NCI-H146 (cell line): ENCODE measurements at places on chromosomes 3 and 15.

- no peak for DNase-seq
These were observed 133.6 kb downstream of the PLD1 start for GRCh38 chr3:171676601-171677175.

DNA sequence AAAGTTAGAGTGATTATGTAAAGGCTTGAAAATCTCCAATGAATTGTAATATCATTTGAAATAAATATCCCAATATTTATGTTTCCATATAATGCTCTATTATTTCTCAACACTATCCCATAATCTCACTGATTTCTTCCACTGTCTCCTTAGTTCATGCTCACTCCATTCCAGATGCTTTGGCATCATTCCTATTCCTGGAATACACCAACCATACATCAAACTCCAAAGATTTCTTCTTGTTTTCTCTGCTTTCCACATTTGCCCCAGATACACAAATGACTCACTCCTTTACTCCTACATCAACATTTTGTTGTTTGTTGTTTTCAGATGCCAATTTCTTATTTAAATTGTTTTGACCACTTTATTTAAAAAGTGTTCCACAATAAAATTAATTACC, 1390.8 kb downstream of the ZPLD1 start:
- DNase-seq = no peak

DNA sequence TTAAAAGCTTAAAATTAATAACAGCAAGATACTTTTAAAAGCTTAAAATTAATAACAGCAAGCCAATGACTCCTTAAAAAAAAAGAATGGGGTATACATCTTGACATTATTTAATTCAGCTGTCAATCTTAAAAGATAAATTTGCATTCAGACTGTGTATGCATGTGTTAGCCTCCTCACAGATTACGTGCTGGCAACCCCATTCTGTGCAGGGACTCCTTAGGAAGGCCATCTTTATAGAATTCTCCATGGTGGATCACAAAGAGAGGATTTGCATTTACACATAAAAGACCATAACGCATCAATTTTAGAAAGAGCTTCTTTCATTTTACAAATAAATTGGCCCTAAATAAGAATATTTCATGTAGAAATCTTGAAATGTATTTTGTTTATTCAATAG, 87.2 kb downstream of the B3GALNT1 start:
- DNase-seq = no peak

GRCh38 chr3:37944391-37944842, 46.2 kb upstream of the VILL start:
- DNase-seq = no peak

DNA sequence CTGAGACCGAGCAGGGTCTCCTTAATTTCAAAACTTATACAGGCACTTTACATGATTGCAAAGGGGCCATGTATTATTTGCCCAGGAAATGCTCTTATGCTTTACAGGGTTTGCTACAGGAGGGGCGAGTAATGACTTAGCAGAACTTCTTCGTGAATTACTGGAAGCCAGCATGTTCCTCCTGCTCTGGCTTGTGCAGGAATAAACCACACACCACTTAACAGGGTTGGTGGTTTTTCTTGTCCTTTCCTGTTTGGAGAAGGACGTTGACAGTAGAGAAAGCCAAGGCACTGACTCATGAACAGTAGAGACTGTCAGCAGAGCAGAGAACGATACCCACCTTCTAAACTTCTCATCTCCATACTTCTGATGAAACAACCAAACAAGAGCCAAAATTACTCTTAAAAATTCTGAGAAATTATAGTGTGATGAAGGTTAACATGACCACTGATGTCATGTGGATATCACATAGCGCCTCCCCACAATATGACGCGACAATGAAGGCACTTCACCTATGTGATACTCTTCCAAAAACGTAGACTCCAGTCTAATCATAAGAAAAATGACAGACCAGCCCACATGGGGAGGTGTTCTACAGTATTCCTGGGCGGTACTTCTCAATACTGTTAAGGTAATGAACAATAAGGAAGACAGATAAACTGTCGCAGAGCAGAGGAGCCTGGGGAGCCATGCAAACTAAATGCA, 24.7 kb upstream of the MCTP2 start:
- DNase-seq = no peak

- DNase-seq = no peak
These were observed 18.4 kb upstream of the ZBTB47 start for GRCh38 chr3:42635111-42635510.

DNA sequence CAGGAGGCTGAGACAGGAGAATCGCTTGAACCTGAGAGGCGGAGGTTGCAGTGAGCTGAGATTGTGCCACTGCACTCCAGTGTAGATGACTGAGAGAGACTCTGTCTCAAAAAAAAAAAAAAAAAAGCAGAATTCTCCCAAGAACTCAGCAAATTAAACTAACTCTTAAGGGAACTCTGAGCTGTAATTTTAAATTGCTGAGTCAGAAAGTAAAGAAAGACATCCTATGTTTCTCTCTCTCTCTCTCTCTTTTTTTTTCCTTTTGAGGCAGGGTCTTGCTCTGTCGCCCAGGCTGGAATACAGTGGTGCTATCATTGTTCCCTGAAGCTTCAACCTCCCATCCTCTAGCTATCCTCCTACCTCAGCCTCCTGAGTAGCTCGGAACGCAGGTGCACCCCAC, 20.0 kb upstream of the PHC3 start:
- no peak for DNase-seq

GRCh38 chr3:126578702-126579101, 20.0 kb upstream of the C3orf22 start:
- DNase-seq = no peak

GRCh38 chr3:143928541-143929255, 42.9 kb upstream of the DIPK2A start:
- no peak for DNase-seq

DNA sequence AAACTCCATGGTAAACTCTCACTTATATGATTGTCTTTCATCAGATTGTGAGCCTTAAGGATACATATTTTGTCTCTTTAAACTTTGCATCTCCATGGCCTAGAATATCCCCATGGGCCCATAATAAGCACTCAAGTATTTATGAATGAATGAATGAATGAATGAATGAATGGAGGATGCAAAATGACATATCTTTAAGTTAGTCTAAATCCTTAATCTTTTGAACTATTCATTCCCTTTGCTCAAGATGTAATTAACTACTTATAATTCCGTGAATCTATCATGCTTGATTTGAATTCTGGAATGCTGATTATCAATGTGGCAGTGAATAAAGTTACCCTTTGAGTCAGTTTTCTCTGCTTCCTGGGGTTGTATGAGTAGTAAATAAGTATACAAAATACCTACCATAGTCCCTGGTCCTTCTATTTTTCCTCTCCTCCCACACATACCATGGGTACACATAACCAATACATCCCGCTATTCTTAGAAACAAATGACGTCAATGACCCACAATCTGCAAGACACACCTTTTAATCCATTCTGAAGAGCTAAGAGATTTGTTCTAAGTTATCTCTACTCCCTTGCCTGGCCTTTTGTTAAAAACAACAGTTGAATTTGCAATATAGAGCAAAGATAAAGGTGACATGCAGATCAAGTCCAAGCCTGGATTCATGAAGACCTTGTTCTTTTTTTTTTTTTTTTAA, 94.5 kb downstream of the FBN1 start:
- DNase-seq = no peak

- no peak for DNase-seq
These were observed 63.2 kb upstream of the BCL6 start for GRCh38 chr3:187808527-187808895.

DNA sequence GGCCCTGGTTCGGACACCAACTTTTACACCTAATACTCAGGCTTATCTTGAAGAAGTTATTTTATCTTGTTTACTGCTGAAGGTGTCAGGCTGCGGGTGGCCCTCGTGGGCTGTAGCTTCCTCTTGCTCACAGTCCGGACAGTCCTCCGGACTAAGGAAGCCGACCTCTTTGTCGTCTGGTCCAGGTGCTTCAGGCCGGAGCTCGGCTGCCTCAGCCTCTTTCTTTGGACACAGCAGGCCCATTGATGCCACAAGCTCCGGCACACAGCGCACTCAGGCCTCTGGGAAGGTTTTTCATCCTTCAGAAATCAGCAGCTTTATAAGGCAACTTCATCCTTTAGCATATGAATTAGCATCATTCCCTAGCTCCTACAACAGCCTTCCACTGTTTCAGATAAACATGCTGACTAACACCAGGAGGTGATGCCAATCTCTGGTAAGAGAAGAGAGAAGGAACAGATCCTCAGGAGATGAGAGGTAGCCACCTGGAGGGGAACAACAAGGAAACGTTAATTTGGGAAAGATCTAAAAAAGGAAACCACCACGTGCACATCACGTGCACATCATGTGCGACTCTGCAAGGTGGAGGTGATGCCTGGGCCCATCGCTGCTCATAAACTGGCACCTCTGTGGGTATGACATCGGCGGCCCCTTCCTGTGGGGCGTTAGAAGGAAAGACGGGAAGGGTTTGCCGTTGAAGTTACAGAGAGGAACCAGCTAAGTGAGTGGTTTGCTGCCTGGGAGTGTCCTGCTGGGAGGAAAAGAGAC, 4.4 kb upstream of the CHAC1 start:
- no peak for DNase-seq

- no peak for DNase-seq
These were observed 19.1 kb downstream of the KLHL6 start for GRCh38 chr3:183536238-183536880.

GRCh38 chr15:31925541-31925940, 104.8 kb upstream of the CHRNA7 start:
- no peak for DNase-seq

DNA sequence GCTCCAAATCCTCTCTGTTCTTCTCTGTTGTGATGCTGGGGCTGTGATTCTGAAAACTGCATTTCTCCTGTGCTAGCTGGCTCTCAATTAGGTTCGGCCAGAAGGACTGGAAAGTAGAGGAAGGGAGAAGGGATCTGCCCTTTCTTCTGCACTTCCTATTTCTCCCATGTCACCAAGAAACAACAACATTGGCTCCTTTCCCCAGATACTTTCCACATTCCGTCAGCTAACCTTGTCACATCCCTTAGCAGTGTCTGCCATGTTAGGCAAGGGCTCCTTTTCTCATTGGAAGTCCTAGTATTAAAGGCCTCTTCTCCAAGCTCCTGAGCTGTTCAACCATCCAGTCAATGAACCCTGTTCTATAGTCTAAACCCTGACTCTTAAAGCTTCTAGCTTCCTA, 171.1 kb downstream of the ZNF621 start:
- DNase-seq = no peak

- no peak for DNase-seq
These were observed 51.9 kb downstream of the WWTR1 start for GRCh38 chr3:149605902-149606301.

DNA sequence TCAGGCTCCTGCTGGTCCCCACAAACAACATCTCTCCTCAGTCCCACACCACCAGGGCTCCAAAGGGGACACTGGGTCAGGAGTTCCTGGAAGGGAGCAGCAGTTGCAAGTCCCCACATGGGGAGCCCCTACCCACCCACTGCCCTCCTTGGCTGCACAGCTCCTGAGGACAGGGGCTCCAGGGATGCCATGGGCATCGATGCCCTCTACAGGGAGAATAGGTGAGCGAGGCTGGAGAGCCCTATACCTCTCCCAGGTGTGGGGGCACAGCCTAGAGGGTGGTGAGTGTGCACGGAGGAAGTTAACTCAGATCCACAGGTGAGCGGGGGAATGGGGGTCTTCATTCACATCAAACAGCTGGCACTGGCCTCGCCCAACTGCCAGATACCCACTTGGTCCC, 141.2 kb upstream of the LINGO1 start:
- DNase-seq = no peak

DNA sequence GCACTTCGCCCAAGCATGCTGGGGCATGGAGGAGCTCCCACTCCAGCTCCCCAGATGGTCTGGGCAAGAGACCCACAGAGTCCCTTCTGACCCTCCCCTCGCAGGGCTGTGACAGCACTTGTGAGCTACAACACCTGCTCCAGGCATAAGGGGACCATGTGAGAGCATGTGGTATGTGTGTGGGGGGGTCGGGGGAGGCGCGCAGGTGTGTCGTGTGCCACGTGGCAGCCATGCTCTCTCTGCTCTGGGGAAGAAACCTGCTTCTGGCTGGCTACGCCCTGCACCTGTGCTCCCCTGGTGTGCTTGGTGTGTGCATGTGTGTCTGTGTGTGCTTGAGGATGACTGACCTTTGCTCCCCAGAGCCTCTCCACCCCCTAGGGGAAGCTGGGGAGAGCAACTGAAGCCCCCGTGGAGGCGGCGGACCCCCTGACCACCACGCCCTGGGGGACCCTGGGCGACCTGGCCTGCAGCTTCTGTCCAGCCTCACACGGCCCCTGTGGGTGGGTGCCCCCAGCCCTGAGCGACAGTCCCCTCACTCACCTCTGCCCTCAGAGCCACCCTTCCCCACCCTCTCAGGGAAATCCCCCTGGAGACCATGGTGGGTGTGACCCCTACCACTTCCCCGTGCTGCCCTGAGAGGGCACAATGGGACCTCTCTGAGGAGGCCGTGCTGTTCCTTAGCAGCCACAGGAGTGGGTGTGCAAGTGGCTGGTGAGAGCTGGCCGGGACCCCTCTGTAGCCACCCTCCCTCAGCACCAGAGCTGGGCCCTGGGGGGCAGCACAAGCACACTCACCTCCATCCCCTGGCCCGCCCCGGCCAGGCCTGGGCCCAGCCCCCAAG, 16.6 kb upstream of the SEC13 start:
- DNase-seq = peak; percentile 39

DNA sequence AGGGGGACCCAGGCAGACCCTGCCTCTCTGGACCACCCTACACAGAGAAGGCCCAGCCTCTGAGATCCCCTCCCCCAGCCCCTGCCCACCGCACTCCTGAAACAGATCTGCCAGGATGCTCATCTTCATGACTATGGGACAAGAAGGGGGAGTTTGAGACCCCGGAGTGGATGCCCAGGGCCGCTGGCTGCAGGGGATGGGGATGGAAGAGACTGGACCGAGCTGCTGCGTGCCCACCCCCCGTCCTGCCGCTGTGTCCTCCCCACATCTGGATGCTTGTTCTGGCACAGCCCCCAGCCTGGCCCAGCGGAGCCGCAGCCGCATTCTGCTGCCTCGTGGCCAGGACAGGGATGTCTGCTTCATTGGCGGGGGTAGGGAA, 30.3 kb upstream of the SEMA3F start:
- no peak for DNase-seq

DNA sequence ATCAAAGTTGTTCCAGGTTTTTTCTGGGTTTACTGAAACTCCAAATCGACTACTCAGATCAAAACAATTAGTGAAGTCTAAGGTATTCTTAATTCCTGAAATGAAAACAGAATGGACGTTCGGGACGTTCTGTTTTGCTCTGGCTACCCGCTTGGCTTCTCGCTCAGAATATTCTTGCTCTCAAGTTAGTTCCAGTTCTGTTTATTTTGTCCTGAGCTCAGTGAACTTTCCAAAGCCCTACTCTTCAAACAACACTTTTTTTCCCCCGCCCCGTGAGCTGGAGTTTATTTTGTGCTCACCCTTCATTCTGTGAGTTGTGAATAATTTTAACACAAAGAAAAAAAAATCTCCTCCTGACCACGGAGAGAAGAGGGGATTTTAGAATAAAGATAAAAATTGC, 72.6 kb downstream of the SAMMSON start:
- no peak for DNase-seq

- DNase-seq = no peak
These were observed 72.9 kb downstream of the ATP8B4 start for GRCh38 chr15:50046159-50046558.
